AG09319 (cell line): ENCODE measurements at places on chromosomes 12 and 14.

DNA sequence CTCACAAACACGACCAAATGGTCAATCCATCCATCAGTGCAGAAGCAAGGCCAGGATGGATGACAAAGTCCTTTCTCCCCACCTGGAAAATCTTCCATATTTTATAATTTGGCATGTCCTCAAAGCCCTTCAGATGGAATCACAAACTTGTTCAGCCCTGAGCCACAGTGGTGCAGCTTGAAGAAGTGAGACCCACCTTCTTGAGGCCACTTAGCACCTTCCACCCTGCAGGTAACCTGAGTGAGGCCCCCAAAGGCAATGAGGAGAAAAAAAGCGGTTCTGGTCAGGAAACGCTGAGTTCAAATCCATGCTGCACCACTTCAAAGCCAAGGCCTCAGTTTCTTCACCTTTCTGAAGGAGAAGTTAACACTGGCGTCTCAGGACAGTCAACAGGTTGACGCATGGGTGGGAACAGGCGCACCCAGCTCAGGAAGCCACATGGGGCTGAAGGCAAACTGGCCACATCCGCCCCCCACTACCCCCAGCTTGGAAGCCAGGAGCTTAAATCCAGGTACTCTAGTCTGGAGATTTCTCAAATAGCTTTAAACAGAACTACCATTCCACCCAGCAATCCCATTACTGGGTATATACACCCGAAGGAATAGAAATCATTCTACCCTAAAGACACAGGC, 320.4 kb downstream of the BCL11B start:
- DNase-seq = no peak

- DNase-seq = no peak
Measured at GRCh38 chr12:47818467-47819137, 1.1 kb downstream of the HDAC7 start.

GRCh38 chr12:85688837-85689236, 147.4 kb downstream of the RASSF9 start:
- DNase-seq = no peak

DNA sequence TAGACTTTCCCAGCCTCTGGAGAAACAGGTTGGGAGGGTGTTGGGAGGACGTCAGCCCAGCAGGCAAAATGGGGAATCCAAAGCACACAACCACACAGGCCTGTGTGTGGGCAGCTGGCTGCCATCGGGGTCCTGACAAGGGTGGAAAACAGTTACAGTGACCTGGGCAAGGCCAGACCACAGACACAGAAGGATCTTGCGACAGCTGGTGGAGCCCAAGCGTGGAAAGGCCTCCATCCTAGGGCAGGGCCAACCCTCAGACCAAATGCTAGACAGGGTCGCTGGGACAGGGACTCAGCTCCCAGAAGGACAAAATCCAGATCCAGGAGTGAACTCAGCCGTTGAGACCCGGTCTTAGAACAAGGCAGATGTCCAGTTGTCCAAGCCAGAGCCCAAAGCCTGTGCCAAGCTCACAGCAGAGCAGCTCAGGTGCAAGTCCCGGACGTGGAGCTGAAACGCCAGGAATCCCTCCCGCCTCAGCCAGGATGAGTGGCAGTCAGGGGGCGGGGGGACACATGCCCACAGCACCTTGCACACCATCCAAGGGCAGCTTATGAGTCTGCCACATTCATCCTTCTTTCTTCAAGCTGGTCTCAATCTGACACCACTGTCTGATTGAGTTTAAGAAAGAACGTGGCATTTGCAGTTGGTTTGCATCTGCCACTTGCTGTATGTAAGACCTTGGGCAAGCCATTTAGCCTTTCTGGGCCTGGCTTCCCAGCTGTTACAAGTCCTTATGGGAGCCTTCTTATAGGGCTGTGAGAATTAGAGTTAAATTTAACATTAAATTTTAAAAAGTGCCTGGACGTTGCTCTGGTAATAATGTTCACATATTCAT, 37.6 kb downstream of the DEGS2 start:
- no peak for DNase-seq

- no peak for DNase-seq
Measured at GRCh38 chr14:90848944-90849731, 32.9 kb upstream of the TTC7B start.

GRCh38 chr14:103326078-103326477, 8.0 kb upstream of the EIF5 start:
- no peak for DNase-seq

DNA sequence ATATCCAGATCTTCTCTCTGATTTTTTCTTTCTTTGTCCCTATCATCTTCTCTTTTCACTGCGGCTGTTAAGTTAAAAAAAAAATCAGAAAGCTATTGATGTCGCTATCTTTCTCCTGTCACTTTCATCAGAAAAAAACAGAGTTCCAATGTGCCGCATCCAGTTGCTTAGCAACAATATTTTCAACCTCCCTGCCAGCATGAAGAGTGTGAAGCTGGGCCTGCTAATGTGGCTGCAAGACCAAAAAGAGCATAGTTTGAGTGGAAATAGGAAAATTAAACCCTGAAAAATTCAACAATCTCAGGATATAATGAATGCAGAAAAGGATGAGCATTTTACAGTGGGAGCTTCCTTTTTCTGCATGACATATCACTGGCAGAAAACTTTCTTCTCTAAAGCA, 1025.4 kb upstream of the LRFN5 start:
- DNase-seq = no peak

DNA sequence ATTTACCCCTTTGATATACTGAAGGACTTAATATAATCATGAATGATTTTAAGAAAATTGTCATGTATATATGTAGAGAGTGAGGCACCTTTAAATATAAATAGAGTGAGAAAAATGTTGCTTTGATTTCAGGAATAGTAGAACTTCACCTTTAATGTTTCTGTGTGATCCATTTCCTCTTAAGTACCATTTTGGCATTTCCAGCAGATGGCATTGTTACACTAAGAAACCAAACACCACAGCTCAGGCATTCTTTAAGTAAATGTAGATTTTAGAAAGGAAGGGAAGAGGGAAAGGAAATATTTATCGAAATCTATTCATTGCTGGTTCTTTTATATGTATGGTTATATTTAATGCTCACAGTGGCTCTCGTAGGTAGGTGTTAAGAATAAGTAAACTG, 556.7 kb upstream of the FBXO33 start:
- no peak for DNase-seq

- no peak for DNase-seq
Measured at GRCh38 chr14:90642244-90642717, 173.9 kb downstream of the TTC7B start.

GRCh38 chr12:55715169-55715764, 579 bp upstream of the BLOC1S1 start:
- no peak for DNase-seq

DNA sequence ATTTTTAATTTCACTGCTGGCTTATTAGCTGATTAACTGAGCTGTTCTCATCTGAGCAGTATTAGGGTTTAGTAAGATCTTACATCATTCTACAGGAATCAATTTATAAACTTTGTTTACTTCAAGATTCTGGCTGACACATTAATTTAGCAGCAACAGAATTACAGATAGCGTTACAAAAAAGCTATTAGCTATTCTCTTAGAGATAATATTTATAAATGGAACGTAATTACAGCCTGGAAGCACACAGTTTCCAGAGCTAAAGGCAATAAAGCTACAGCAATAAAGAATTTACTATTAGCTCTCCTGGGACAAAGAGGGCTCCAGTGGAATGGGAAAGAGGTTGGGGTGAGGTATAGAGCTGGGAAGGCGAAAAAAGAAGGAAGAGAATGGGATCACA, 34.7 kb downstream of the PDE6H start:
- DNase-seq = no peak

DNA sequence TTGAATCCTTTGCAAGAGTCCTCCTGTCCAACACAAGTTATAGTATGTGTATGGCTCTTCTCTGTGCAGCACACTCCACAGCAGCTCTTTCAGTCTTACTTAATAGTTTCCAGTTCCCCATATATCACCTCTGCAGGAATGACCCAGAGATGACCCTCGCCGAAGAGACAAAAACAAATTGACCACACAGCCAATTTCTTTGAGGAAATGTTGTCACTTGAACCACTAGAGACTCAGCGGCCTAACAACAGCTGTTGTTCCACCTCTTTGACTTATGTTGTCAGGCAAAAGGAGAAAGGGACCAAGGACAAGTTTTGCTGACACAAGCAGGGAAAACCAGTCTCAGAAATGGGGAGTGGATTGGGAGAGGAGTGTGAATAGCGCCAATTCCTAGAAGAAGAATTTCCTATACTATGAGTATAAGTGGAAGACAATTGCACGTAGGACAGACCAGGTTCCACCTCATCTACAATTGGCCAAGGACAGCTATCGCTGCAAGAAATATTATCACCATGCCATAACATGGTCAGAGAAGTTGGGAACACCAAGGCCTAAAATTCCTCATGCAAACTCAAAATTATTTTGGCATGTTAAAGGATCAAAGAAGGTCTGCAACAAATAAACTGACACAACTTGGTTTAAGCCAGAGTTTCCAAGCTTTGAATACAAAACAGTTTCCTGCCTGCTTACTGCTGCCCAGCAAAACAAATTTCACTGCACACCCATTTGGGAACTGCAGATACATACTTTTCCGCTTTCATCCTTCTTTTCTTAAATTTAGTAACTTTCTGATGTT, 41.7 kb upstream of the ITPR2 start:
- DNase-seq = no peak

DNA sequence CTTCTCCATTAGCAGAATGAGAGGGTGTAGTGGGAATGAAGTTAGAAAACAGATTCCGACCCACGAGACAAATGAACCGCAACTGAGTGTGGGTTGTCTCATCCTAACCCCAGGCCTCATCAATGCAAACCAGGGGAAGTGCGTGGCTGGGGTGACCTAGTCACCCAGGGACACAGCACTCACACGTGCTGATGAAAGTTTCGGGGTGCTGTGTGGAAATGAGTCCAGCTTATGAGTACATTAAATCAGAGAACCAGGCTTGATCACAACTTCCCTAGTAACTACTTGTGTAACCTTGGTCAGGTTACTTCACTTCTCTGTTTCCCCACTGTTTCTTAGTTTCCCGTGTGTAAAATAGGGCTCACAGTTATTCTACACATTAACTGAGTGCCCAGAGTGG, 95.4 kb upstream of the CDKN3 start:
- no peak for DNase-seq

DNA sequence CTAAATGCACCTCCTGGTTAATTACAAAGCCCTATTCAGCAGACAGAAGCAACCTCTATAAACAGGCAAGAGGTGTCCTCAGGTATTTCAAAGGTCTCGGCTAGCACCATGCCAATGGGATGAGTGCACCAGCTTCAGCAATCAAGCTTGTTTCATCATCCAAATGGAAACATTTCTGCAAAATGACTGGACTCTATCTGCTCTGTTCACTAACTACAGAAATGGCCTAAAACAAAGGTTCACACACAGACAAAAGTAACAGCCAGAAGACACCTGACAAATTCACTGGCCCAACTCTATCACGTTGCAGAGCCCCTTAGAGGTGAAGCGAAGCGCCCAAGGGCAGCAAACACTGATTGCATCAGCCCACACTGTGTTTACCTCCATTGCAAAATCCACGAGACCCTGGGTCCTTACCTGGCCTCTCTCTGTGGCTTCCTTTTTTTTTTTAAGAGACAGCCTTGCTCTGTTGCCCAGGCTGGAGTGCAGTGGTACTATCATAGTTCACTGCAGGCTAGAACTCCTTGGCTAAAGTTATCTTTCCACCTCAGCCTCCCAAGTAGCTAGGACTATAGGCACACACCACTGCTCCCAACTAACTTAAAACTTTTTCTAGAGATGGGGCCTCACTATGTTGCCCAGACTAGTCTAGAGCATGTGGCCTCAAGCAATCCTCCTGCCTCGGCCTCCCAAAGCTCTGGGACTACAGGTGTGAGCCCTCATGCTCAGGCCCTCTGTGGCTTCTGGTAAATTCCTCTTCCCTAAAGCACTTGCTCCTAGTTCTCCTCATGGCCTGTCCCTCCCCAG, 8.5 kb upstream of the SYNE3 start:
- no peak for DNase-seq

- DNase-seq = no peak
Measured at GRCh38 chr14:22752422-22752821, 14.1 kb upstream of the OXA1L start.

GRCh38 chr14:74667758-74668157, 45.1 kb downstream of the AREL1 start:
- DNase-seq = no peak

- no peak for DNase-seq
Measured at GRCh38 chr12:79482323-79482722, 208.4 kb downstream of the PAWR start.

GRCh38 chr14:35340616-35341453, 48.7 kb downstream of the PSMA6 start:
- no peak for DNase-seq

- DNase-seq = no peak
Measured at GRCh38 chr12:49121047-49121696, 10.0 kb downstream of the TUBA1B start.

DNA sequence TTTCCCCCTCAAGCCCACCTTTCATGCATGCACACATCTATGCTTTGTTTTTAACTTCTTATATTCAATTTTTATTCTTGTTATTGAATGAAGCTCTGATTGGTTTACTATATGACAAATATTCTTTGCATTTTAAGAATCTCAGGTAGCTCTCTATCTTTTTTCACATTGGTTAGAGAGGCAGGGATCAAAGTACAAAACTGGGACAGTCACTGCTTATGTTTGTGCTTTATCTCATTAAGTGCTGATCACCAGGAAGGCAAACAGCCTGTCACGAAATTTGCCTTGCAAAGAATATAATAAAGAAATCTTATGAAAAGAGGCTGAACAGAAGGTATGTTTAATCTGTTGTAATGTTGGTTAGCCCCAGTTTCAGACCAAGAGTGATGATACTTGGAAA, 29.7 kb upstream of the INSM2 start:
- no peak for DNase-seq

DNA sequence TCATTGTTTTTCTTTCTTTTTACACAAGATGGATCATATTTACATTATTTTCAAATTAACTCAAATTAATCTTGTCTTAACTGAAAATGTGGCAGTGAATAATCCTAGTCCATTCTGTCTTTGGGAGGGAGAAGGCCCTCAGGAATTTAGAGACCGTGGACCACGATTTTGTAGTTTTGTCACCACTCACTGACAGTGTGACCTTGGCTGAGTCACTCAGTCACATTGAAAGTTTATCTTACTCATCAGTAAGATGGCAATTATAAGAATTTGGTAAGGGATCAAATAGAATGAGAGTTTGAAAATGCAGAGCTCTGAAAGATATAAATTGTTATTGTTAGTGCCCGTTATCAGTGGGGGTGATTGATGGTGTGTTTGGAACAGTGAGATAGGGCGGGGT, 16.4 kb downstream of the FOXJ2 start:
- no peak for DNase-seq
